ENCODE measurements at places on chromosomes 1 and 21.

GRCh38 chr1:228352677-228353481 is 53.8 kb downstream of the TRIM11 start:
- no peak for DNase-seq

GRCh38 chr1:109917051-109917767 is 6.6 kb downstream of the CSF1 start:
- no peak for DNase-seq

DNA sequence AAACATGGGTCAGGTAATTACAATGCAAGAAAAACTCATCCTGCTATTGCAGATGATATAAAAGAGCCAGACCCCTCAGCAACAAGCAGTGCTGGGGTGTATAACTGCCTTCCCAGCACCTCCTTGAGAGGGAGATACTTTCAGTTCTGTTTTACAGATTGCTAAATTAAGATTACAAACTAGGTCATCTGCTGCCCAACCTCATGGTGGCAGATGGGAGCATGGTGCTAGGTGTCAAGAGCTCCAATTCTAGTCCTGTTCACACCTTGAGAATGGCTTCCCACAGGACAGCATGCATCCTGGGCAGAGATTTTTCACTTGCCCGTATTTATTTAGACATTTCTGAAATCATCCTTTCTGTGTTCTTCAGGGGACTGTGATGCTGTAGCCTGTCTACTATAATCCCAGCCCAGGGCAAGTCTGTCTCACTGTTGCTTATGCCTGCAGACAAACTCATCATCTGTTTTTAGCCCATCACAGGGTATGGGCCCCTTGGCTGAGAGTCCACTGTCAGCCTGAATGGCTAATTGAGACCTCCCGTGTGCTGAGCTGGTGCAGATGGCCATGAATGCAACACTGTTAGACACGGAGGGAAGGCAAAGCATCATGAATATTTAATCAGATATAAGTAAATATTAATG is 40.2 kb upstream of the PBX1 start:
- no peak for DNase-seq

DNA sequence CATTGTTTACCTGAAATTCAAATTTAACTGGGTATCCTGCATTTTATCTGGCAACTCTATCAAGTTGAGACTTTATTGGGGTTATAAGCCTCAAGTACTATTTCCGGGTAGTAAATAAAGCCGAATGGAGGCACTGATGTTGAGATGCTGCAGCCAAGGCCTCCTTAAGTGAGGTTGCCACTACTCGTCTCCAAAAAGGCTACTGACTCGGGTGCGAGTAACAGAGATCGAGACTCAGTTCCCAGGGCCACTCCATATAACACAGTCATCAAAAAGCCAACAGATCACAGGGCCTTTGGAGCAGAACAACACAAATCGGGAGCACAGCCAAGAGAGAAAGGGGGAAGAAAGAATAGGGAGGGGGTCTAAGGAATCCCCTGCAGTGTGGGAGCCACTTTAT is 524 bp downstream of the COPA start:
- DNase-seq: no peak

DNA sequence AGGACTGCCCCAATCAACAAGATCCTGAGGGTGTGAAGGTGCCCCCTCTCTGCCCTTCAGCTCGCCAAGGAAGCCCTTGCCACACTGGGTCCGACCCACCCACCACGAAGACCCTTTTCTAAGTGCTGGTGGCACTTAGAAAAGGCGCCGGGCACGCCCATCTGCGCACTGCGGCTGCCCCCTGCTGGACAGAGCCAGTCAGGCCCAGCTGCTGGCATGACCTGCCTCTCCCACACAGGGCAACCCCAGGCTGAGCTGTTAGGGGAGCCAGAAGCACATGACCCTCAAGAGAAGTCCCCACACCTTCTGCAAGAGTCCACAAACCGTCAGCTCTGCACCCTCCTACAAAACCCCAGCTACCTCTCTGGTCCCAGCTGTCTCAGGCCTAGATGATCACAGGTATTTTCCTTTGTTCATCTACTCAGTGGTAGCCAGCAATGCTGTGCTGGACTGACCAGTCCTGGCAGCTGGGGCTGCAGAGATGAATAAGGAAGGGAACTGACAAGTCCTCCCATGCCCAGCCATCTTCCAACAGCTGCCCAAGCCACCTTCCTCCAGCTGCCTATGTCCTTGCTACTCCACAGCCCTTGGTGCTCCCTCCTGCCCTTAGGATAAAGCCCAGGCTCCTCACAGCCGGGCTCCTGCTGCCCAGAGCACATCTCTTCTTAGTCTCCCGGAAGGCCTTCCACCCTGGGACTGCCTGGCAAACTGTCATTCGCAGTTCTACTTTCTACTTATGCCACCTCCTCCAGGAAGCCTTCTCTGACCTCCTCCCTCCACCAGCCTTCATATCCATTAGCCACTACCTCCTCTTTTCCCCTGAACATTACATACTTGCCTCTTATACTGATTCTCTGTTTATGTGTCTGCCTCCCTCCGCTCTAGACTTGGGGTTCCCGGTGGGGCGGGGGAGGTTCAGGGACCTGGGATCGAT is 39.8 kb upstream of the ZC3H12A start:
- DNase-seq: peak; percentile 60

GRCh38 chr1:193581341-193581740 is 394.9 kb upstream of the B3GALT2 start:
- no peak for DNase-seq

DNA sequence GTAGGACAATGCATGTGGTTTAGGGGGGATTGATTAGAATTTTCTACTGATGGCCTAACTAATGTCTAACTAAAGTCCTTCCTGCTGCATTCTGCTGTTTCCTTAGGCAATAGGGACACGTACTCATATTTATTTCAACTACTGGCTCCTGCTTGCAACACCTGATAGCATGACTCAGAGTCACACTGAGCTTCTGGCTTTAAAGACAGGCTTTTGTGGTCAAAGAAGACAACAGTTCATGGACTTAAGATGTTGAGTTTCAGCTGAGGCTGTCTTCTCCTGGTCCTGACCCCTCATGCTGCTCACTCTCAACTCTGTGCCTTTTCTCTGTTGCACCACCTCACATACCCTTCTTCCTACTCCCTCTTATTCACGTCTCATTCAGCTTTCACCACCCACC is 29.1 kb upstream of the TRABD2B start:
- no peak for DNase-seq

DNA sequence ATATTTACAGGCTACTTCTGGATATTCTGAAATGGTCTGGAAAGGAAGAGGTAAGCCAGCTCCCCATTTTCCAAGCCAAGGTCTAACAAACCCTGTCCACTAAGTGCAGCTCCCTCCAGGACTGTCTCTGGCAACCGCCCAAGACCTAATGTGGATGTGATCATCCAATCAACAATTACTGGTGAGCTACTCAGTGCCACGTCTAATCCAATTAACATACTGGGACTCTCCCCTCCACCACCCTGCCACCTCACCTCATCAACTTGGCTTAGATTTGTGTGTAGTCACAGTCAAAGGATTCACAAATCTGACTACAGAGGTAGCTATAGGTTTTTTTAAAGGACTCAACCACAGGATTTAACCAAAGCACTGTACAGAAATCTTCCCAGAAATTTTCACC is 25.4 kb upstream of the S100A7 start:
- DNase-seq: no peak

GRCh38 chr1:84159533-84160240 is 15.6 kb downstream of the PRKACB start:
- DNase-seq: no peak

- no peak for DNase-seq
Observed at GRCh38 chr1:168609741-168610510, 33.5 kb downstream of the XCL1 start.

GRCh38 chr21:44348861-44349260 is 4.6 kb upstream of the TRPM2 start:
- no peak for DNase-seq

GRCh38 chr1:151819976-151820623 is 11.5 kb downstream of the RORC start:
- DNase-seq: no peak

- no peak for DNase-seq
Observed at GRCh38 chr1:155285063-155285462, 7.8 kb downstream of the HCN3 start.

DNA sequence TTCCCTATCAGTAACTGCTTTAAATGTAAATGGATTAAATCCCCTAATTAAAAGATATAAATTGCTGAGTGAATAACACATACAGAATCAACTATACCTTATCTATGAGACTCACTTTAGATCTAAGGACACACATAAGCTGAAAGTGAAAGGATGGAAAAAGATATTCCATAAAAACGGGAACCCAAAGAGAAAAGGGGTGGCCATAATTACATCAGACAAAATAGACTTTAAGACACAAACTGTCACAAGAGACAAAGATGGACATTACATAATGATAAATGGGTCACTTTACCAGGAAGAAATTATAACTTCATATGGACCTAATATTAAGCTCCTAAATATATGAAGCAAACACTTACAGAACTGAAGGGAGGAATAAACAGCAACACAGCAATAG is 59.2 kb downstream of the SLC25A24 start:
- DNase-seq: no peak

- no peak for DNase-seq
Observed at GRCh38 chr1:58460469-58460868, 86.1 kb downstream of the OMA1 start.

DNA sequence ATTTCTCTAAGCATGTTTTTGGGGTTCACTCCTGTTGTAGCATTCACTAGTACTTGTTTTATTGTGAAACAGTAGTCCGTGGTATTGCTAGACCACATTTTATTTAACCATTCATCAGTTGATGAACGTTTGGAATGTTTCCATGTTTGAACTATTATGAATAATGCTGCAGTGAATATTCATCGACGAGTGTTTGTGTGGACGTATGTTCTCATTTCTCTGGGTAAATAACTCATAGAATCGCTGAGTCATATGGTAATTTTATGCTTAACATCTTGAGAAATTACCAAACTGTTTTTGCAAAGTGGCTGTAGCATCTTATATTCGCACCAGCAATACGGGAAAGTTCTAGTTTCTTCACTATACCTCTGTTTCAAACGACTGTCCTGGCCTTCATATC is 28.0 kb upstream of the KAZN start:
- DNase-seq: no peak

- no peak for DNase-seq
Observed at GRCh38 chr1:159965263-159965662, 11.2 kb upstream of the SLAMF9 start.

- DNase-seq: no peak
Observed at GRCh38 chr1:200624679-200625335, 4.3 kb upstream of the KIF14 start.

DNA sequence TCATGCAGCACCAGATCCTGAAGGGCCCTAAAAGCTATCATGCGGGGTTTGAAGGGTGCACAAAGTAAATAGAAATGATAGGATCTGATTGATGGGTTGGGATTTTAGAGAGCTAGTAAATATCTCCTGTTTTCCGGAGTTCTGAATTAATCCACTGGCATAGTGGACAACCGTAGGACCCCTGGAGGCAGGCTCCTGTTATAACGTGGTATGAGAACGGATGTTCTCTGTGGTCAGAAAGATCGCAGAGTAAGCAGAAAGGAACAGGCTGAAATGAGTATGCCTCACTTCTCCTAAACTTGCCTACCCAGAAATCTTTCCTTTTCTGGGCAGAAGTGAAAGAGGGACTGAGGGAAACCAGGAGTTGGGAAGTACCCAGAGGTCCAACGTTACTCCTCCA is 470.8 kb downstream of the AJAP1 start:
- no peak for DNase-seq

DNA sequence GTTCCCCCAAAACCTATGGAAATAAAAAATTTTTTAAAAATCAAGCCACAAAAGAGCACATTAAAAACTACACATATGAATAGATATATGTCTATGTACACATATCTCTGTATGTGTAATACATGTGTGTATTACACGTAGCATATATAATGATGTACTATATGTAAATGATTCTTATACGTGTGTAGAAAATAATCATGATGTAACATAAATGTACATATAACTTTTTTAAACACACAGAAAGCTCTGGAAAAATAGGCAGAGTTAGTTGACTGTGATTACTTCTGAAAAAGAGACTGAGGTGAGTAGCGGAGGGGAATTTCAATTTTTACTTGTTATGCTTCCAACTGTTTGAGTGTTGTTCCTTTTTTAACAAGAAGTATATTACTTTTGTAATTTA is 405.0 kb downstream of the CAMTA1 start:
- no peak for DNase-seq

GRCh38 chr1:40637470-40638007 is 27.9 kb downstream of the RIMS3 start:
- no peak for DNase-seq
